ENCODE measurements at places on chromosomes 16 and 17. TPM values are rescaled to one million over a fixed set of nuclear protein-coding genes. Genes with fewer than 3 reads are reported as not detected.

Gene DBNDD1
- 14.3 TPM for total RNA-seq

GRCh38 chr16:53055541-53056391 lies 975 bp downstream of the CHD9 start:
- H3K4me3 ChIP-seq = peak overlapping the region; percentile 72
- no peaks in the 10 kb centered on the region for H3K27me3 ChIP-seq
- H3K4me1 ChIP-seq = peaks cover 42% of the 10 kb centered on the region
- H3K36me3 ChIP-seq = no peaks in the 10 kb centered on the region
- peak overlapping the region; percentile 87 for H3K27ac ChIP-seq

GRCh38 chr17:1180958-1181752 lies 1.4 kb upstream of the ABR start:
- DNase-seq = no peak
- no peak overlapping the region for H3K27ac ChIP-seq
- H3K4me3 ChIP-seq = no peak overlapping the region

DNA sequence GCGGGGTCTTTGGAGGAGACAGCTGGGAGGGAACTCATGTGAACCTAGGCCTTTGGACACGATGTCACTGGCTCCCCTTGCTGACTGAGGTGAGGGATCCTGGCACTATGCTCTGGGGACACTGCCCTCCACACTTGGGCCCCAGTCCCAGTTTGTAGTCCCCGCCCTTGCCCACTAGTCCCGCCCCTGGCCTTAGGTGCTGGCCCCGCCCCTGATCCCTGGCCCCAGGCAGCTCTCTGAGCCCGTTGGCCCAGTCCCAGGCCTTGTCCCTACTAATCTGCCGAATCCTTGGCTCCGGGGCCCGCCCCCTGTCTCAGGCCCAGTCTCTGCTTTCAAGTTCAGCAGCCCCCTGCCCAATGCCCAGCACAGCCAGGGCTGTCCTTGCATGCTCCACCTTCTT lies 61.0 kb downstream of the SMPD3 start:
- no peaks in the 10 kb centered on the region for H3K36me3 ChIP-seq
- H3K4me3 ChIP-seq = no peak overlapping the region
- H3K27me3 ChIP-seq = no peaks in the 10 kb centered on the region
- H3K27ac ChIP-seq = peak overlapping the region; percentile 94
- DNase-seq = peak; percentile 89

Gene CMTM1
- 2.0 TPM for total RNA-seq

GRCh38 chr17:38428643-38429371 lies 543 bp downstream of the ARHGAP23 start:
- H3K36me3 ChIP-seq = no peaks in the 10 kb centered on the region
- peak overlapping the region; percentile 96 for H3K27ac ChIP-seq
- H3K27me3 ChIP-seq = peaks cover 8% of the 10 kb centered on the region
- peak; percentile 50 for DNase-seq

DNA sequence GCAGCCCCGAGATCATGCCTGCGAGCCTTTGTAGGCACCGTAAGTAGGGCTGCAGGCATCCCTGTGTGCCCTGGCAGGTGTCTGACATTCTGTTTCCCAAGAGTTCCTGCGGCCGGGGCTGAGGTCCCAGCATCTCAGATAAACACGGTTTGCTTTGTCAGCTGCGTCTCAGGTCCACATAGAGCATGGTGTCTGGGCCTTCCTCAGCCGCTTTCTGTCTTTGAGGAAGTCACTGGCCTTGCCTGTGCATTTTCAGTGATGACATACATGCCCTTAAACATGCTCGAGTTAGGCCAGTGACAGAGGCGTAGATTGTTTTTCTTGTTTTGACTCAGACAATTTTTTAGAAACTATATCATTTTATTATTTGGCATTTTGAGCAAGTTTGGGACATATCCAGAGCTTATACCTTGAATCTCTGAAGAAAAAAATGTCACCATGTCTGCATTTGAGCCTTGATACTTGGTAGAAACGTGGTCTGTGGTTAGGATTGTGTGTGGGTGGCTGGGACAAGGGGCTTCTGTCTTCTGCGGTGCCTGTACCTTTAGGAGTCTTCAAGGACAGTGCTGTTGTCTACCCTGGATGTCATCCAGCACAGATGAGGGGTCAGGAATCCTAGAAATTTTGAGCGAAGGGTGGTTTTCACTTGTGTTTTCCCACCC lies 105.8 kb downstream of the SNX29 start:
- H3K36me3 ChIP-seq = no peaks in the 10 kb centered on the region
- no peak overlapping the region for H3K4me3 ChIP-seq
- peaks cover 11% of the 10 kb centered on the region for H3K4me1 ChIP-seq
- no peaks in the 10 kb centered on the region for H3K27me3 ChIP-seq
- DNase-seq = no peak
- no peak overlapping the region for H3K27ac ChIP-seq

DNA sequence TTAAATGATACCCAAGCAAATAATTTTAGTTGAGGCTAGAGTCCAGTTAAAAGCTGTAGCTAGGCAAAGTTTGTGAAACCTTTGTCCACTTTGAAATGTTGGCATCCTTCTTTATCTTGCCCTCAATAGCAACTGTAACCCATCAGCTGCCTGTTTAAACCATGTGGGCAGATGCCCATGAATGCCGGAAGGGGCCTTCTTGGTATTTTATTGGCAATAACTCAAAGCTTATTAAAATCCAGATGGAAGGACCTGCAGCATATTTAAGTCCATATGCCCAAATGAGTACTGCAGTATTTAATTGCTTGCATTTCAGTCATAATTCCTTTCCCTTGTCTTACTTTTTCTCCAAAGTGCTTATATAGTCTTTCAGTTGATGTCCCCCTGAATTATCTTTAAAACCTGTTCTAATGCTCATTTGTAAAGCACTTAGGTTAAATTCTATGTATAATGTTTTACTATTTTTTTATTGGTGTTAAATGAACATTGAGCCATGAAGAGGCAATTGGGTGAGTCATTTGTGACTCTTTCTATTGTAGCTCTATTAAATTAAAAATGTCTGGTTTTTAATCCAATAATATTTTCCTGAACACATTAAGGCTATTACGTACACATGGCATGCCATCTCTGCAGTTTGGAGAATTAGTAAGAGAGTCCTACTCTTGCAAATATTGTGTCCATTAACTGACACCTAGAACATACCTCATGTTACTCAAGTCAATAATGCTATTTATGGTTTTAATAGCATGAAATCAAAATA lies 225.3 kb downstream of the KCNJ2 start:
- H3K36me3 ChIP-seq = no peaks in the 10 kb centered on the region
- H3K4me1 ChIP-seq = peaks cover 12% of the 10 kb centered on the region
- no peak overlapping the region for H3K4me3 ChIP-seq
- no peak overlapping the region for H3K27ac ChIP-seq

DNA sequence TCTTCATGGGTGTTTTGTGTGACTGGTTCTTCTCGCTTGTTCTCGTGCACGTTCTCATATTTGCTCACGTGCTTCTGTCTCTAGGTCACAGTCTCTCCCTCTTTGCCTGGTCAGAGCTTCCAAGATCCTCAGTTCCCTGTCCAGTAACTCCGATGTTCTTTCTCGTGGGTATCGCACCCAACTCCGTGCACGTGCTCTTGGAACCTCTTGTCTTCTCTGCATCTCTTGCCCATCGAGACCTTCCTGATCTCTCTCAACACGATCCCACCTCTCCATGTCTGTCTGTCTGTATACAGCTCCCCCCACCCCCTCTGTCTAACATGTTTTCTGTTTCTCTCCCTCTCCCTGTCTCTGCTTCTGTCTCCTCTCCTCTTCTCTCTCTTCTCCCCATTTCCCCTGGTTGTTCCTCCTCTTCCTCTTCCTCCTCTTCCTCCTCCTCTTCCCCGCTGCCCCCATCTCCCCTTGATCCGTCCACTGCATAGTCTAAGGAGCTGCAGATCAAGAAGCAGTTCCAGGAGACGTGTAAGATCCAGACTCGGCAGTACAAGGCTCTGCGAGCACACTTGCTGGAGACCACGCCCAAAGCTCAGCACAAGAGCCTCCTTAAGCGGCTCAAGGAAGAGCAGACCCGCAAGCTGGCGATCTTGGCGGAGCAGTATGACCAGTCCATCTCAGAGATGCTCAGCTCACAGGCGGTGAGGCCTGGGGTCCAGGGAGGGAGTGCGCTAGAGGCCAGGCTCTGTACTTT lies 6.1 kb downstream of the HIRIP3 start:
- no peaks in the 10 kb centered on the region for H3K4me1 ChIP-seq
- H3K27me3 ChIP-seq = no peaks in the 10 kb centered on the region
- DNase-seq = peak; percentile 39
- H3K4me3 ChIP-seq = no peak overlapping the region

Gene OR1D5
- not detected for total RNA-seq

Gene ENPP7
- total RNA-seq = not detected

DNA sequence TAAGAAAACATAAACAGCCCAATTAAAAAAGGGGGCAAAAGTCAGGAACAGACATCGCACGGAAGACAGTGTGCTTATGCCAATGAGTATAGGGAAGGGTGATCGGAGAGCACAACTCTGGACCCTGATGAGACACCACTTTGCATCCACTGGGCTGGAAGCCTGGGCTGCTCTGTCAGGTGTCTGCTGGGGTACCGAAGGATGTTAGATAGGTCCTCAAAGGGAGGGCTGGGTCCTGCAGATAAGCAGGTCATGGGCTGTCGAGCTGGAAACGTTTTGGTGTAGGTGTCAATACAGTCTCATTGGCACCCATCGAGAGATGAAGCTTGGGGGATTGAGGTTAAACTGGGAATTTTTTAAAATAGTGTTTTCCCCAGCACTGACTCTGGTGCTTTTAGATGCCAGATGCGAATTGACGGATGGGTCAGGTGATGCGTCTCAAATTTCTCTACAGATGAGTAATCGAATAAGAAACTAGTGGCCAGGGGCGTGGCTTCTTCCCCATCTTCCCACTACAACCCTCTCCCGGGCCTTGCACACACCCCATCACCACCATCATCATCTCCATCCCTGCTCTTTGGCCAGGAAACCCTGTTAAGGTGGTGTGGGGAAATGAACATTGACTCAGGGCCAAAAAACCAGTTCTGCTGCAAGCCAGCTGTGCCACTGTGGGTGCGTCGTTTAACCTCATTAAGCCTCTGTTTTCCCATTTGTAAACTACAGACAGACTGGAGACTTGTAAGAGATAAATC lies 47.8 kb upstream of the IRF8 start:
- peaks cover 4% of the 10 kb centered on the region for H3K4me1 ChIP-seq
- no peak overlapping the region for H3K4me3 ChIP-seq
- DNase-seq = no peak
- no peak overlapping the region for H3K27ac ChIP-seq
- H3K27me3 ChIP-seq = no peaks in the 10 kb centered on the region

GRCh38 chr17:1399679-1400512 lies at the start of gene YWHAE:
TSS of gene YWHAE (minus strand) at chr17:1400222. CDS start at chr17:1400110, 112 bp downstream.
- peak; percentile 98 for DNase-seq
- H3K4me1 ChIP-seq = peaks cover 42% of the 10 kb centered on the region
- peak within 1 kb of the TSS; percentile 91 for H3K27ac ChIP-seq
- H3K36me3 ChIP-seq = no peaks in the 10 kb centered on the region

GRCh38 chr16:72852421-72852820 lies 195.5 kb downstream of the ZFHX3 start:
- H3K4me1 ChIP-seq = peaks cover 26% of the 10 kb centered on the region
- H3K36me3 ChIP-seq = no peaks in the 10 kb centered on the region
- H3K27ac ChIP-seq = no peak overlapping the region
- H3K27me3 ChIP-seq = no peaks in the 10 kb centered on the region
